ENCODE measurements at places on chromosomes 6 and 20.

DNA sequence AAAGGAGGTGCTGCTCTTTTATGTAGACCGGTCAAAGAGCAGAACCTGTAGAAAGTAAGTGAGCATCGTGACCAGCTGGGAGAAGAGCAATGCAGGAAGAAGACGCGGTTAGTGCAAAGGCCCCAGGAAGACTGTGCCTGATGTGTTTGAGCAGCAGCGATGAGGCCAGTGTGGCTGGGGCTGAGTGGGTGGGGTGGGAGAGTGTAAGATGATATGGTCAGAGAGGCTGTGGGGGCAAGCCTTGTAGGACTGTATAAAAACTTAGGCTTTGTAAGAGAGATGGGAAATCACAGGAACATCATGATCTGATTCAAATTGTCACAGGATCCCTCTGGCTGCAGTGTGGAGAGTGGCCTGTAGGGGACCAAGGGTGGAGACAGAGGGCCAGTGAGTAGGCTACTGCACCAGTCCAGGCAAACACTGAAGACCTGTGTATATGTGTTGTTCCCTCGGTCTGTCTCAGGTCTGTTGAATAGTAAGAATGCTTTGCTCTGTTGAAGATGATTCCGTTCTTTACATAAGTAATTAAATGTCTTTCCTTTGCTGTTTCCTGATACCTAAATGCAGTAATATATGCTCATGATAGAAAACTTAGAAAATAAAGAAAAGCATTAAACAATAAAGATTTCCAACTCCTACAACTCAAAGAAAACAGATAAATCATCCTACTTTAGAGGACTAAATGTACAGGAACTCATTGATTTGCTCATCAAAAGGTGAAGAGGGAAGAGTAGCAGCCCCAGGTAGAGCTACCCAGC is 23.6 kb upstream of the WFDC2 start:
- H3K36me3 ChIP-seq = no peaks in the 10 kb centered on the region
- peaks cover 20% of the 10 kb centered on the region for H3K27me3 ChIP-seq
- H3K4me1 ChIP-seq = no peaks in the 10 kb centered on the region
- no peak overlapping the region for H3K4me3 ChIP-seq

- H3K36me3 ChIP-seq = no peaks in the 10 kb centered on the region
- H3K4me1 ChIP-seq = peaks cover 4% of the 10 kb centered on the region
- no peak for DNase-seq
- H3K27ac ChIP-seq = no peak overlapping the region
- H3K4me3 ChIP-seq = no peak overlapping the region
Measured at GRCh38 chr6:112680091-112680490, 333.0 kb downstream of the RFPL4B start.

DNA sequence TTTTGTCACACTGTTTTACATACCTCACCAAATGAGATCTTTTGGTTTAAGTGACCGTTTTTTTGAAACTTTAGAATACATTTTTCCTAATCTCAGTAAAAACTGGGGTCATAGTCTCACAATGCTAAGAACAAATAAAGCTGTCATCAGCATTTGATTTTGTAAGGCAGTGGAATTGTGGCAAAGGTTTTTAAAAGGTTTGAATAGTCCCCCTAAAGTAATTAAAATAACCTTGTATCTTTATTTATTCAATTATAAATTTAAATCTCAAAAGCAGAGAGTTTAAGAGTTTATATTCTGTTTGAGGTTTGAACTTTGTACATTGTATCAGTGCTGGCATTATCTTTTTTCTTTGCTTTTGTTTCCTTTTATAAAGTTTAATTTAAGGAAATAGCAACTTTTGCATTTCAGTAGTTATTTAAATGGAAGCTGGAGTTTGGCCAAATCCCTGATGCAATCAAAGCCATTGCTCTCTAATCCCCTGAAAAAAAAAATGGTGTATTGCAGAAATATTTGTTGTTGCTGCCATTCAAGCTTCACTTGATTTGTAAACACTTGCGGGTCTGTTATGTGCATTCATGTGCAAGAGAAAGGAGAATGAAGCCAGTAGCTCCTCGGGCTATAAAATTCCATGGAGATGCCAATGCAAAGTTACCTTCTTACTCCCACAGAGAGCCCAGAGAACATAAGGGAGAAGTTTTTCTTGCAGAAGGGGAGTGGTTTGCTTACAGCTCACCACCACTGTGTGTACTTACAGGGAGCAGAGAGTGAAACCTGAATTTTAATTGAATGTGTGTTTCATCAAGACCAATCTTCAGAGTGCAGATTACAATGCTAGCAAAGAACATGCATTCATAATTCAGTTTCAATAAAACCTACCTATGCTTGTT is 391.8 kb downstream of the ARHGAP18 start:
- H3K27me3 ChIP-seq = no peaks in the 10 kb centered on the region
- H3K4me3 ChIP-seq = no peak overlapping the region
- peaks cover 3% of the 10 kb centered on the region for H3K4me1 ChIP-seq
- DNase-seq = peak; percentile 44
- no peak overlapping the region for H3K27ac ChIP-seq

- H3K4me3 ChIP-seq = no peak overlapping the region
- H3K4me1 ChIP-seq = peaks cover 36% of the 10 kb centered on the region
- H3K27ac ChIP-seq = peak overlapping the region; percentile 60
Measured at GRCh38 chr20:38123021-38123587, 42.0 kb downstream of the TGM2 start.

GRCh38 chr20:57665589-57665971 is 44.2 kb downstream of the PMEPA1 start:
- H3K36me3 ChIP-seq = no peaks in the 10 kb centered on the region
- no peak overlapping the region for H3K27ac ChIP-seq
- no peak overlapping the region for H3K4me3 ChIP-seq
- no peaks in the 10 kb centered on the region for H3K27me3 ChIP-seq

Measured in astrocyte (in vitro differentiated cells and primary cell).